ENCODE measurements at places on chromosomes 12 and 14.
A peak's percentile ranks its signal among the peaks of the same experiment; 100 is the strongest.

DNA sequence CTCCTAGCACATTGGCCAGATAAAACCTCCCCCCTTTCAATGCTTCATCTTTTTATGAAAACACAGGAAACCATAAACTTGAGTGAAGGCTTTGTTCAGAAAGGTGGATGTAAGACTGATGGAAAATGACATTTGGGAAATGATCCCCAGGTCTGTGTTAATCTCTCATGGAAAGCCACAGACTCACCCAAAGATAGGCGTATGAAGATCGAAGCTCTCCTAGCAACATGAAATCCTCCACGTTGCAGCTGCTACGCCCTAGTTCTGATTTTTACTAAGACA lies 63.4 kb upstream of the PTGR2 start:
- DNase-seq: no peak

DNA sequence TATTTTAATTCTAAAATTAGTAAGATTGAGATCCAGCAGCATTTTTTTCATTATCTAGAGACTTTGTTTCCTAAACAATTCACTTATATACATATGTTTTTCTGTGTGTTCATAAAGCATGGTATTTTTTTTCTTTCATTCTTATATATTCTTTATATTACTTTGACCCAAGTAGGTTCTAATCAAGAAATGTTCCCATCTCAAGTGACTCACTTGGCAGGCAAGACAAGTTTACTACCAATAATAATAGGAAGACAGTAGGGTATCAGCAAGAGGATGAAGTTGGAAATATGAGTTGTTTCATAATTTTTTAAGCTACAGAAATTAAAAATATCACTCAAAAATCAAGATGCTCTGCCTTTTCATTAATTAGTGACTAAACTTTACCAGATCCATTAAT lies 613.4 kb upstream of the ATP2B1 start:
- no peak for DNase-seq

DNA sequence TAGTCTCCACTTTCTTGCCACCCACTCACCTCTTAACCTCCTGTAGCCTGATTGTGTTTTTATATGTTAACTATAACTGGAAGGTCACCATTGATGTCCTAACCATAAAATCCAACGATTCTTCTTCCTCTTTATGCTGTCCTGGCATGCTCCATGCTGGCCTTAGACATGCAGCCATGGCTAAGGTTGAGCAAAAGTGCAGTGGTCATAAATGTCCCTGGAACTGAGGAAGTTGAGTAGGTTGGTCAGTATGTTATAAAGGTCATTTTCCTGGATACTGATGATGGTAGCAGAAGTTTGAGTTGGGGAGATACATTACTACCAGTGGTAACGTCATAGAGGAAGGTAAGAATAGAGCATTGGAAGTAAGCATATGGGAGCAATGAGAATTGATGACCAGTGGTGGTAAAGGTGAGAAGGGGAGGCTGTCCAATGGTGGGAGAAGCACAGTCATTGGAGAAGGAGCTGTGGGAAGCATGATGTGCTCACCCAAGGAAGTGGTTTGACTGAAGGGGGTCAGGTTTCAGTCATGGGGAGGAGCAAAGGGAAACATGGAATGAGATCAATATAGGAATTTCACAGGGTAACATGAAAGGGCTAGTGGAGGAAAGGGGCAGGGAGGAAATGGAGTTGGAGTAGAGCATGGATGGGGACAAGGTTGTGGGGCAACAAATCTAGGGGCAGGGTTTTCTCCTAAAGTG lies 240.8 kb downstream of the DACT1 start:
- no peak for DNase-seq

- no peak for DNase-seq
These were observed 123.7 kb upstream of the TMTC1 start for GRCh38 chr12:29907461-29907860.

DNA sequence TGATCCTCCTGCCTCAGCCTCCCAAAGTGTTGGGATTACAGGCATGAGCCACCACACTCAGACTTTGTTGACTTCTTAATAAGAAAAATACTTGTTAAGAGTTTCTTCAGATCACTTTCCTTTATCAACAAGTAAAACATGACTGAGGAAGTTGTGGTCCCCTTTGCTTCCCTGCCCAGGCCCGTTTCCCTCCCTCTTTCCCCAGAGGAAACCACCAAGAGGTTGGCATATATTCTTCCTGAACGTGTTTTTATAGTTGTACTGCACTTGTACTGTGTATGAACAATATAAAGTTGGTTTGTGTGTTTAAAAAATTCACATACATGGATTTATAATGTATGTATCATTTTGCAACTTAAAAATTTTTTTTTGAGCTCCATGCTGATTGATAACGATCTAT lies 28.4 kb downstream of the PTPN11 start:
- DNase-seq: no peak

- peak; percentile 57 for DNase-seq
These were observed 1.7 kb downstream of the ANGEL1 start for GRCh38 chr14:76810953-76811400.

GRCh38 chr12:25884024-25884919 lies 74.2 kb upstream of the RASSF8 start:
- no peak for DNase-seq

DNA sequence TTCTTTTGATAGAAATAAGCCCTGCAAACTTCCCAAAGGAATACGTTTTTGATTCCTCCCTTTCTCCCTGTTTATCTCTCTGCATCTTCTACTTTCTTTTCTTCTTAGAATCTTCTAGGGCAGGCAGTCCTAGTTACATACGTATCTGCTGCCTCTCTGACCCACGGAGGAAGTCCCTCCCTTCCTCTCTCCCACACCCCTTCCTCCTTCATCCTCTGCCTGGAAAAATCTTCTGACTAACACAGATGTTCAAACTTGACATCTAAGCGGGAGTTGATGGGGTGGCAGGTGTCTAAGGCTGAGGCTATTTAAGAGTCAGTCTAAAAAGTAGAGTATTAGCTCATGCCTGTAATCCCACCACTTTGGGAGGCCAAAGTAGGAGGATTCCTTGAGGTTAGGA lies 88.6 kb downstream of the MAP1LC3B2 start:
- no peak for DNase-seq

GRCh38 chr12:102093319-102093718 lies 26.6 kb downstream of the NUP37 start:
- DNase-seq: no peak

- DNase-seq: no peak
These were observed 9.6 kb downstream of the B4GALNT1 start for GRCh38 chr12:57623385-57623784.
